ENCODE measurements at places on chromosomes 3 and 15.

DNA sequence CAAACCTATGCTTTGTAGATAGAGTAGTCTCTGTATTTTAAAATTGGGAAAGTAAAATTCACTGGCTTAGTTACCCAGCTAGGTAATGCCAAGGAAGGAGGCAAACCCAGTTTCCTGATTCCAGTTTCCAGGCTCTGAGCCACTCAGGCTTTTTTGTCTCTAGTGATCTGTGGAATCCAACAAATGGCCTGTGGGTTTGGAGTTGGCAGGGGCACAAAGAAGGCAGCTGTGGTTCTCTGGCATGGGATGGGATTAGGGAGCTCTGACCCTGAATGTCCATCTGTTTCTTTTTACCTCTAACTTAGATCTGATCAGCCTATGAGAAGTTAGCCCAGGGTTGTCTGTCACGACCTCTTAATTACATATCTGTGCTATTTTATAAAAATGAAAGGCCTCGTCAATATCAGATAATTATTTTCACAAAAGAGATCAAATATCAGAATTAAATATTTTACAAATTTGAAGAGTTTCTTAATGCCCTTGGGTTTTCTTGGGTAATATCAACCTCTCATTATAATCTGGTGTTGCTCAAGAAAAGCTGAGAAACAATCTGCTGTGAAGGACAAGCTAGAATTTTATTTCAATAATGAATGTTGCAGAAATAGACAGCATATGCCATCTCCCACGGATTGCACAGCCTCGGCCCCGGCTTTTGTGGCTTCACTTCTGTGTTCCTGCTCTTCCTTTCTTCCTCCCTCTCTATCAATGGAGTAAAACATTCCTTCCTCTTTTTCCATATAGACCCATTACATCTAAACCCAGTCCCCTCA is 63.7 kb upstream of the DAZL start:
- no peak for DNase-seq

GRCh38 chr3:125382298-125382697 is 7.2 kb upstream of the ZNF148 start:
- no peak for DNase-seq

- DNase-seq: no peak
Observed at GRCh38 chr3:17151598-17152373, 267.0 kb downstream of the PLCL2 start.

- DNase-seq: no peak
Observed at GRCh38 chr3:195119461-195120266, 151.3 kb downstream of the XXYLT1 start.

DNA sequence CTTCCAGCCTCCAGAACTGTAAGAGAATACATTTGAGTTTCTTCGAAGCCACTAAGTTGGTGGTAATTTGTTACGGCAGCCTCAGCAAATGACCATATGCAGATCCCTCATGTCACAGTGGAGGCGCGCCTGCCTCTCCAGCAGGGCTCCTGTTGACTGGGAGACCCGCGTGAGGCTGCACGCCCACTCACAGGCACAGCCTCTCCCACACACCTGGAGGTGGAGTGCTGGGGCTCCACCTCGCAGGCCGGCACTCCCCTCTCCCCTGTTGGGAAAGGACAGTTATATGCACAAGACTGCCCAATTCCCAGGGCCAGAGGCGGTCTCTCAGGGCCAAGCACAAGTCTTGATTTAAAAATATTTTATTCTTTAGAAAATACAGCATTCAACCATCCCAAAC is 2.8 kb upstream of the TLR9 start:
- DNase-seq: no peak

- DNase-seq: no peak
Observed at GRCh38 chr3:87461036-87461435, 184.7 kb upstream of the POU1F1 start.

Data from cardiac septum (tissue), 1 donor.